Adrenal gland (tissue), 19 donors: ENCODE measurements at places on chromosomes 1 and 21. TPM values are rescaled to one million over a fixed set of nuclear protein-coding genes. Genes with fewer than 3 reads are reported as not detected.

KCNK2 gene
- 24.1 TPM for total RNA-seq

SGIP1 gene
- not detected for total RNA-seq

LCE1B gene
- total RNA-seq, result not detected

GRIK3 gene
- 3.1 TPM for total RNA-seq

- no peak overlapping the region for H3K4me3 ChIP-seq
- H3K27ac ChIP-seq, result no peak overlapping the region
- H3K27me3 ChIP-seq, result no peaks in the 10 kb centered on the region
- H3K36me3 ChIP-seq, result no peaks in the 10 kb centered on the region
- no peaks in the 10 kb centered on the region for H3K4me1 ChIP-seq
These were observed 72.5 kb downstream of the ANGPTL1 start for GRCh38 chr1:178798232-178798861.

GRCh38 chr1:88985032-88985431 is 7.4 kb downstream of the KYAT3 start:
- peak; percentile 92 for DNase-seq
- H3K4me3 ChIP-seq, result no peak overlapping the region
- peaks cover 38% of the 10 kb centered on the region for H3K4me1 ChIP-seq
- H3K36me3 ChIP-seq, result no peaks in the 10 kb centered on the region

DNA sequence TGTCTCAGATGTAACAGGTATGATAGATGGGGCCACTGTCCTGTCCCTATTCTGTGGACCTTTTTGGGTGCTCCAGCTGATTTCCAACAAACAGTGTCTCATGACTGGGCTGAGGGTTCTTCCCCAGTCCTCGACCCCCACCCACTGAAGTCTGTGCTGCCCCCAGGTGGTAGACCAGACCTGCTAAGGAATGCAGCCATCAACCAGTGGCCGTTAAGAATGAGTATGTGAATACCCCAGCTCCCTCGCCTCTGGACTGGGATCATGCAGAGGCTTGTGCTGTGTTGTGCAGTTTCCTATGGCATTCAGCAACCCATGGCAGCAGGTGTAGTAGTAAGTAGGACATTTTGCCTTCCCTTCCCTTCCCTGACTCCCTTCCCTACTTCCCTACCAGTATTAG is 183.1 kb upstream of the KAZN start:
- H3K27me3 ChIP-seq, result no peaks in the 10 kb centered on the region
- no peaks in the 10 kb centered on the region for H3K4me1 ChIP-seq
- no peaks in the 10 kb centered on the region for H3K36me3 ChIP-seq

IGSF5 gene
- 0.90 TPM for total RNA-seq

SYPL2 gene
- 17.4 TPM for total RNA-seq

- H3K4me3 ChIP-seq, result no peak overlapping the region
- DNase-seq, result no peak
- no peaks in the 10 kb centered on the region for H3K4me1 ChIP-seq
These were observed 66.2 kb upstream of the KCNK1 start for GRCh38 chr1:233547726-233548125.

GRCh38 chr1:214317300-214317699 is 36.3 kb downstream of the SMYD2 start:
- no peak overlapping the region for H3K27ac ChIP-seq
- no peaks in the 10 kb centered on the region for H3K36me3 ChIP-seq
- no peak for DNase-seq
- H3K4me1 ChIP-seq, result peaks cover 4% of the 10 kb centered on the region
- H3K27me3 ChIP-seq, result no peaks in the 10 kb centered on the region

DNA sequence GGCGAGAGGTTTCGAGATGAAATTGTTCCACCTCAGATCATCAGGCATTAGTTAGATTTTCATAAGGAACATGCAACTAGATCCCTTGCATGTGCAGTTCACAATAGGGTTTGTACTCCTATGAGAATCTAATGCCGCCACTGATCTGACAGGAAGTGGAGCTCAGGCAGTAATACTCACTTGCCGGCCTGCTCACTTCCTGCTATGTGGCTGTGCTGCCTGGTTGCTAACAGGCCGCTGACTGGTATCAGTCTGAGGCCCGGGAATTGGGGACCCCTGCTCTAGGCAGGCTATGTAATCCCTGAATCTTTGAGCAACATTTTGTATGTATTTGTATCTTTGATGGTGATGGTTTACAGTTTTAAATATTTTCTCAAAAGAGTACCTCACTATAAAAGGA is 32.5 kb downstream of the XKR8 start:
- peaks cover 57% of the 10 kb centered on the region for H3K36me3 ChIP-seq
- no peak overlapping the region for H3K27ac ChIP-seq
- no peaks in the 10 kb centered on the region for H3K4me1 ChIP-seq

GRCh38 chr1:206082831-206083695 is 30.1 kb downstream of the RHEX start:
- H3K27ac ChIP-seq, result no peak overlapping the region
- no peak for DNase-seq
- no peaks in the 10 kb centered on the region for H3K36me3 ChIP-seq
- peaks cover 3% of the 10 kb centered on the region for H3K27me3 ChIP-seq
- H3K4me3 ChIP-seq, result no peak overlapping the region

DNA sequence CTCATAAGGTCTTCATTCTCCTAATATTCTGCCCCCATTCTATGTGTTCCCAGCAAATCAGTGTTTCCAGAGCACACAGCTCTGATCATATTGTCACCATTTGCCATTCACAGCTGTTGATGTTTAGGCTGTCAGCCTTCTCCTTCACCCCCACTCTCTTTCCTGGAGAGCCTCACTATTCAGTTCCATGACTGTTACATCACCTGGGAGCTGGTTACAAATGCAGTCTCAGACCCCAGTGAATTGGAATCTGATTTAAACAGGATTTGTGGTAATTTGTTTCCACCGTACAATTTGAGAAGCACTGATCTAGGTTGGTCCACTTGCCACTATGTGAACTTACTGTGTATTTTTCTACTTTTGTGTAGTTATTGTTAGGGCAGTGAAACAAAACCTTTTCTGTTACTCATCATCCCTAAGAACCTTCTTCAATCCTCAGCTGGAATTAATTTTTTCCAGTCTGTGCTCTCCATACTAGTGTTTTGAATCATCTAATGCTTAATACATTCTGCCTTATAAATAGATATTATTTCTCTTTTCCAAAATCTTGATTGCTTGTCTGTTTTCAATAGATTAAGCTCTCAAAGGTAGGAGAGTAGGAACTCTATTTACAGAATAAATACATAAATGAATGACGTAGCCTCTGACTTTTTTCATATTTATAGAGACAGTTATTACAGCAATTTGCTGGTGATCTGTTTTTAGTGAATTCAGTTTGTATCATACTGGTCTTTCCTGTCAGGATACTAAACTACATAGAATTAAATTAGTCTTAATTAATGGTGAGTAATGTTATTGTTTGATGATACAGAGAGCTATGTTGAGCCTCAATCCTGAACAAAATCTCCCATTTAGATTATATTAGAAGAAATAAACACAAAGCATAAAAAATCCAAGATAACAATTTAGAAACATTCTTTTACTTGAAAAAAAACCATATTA is 8.1 kb downstream of the SNX7 start:
- H3K27me3 ChIP-seq, result no peaks in the 10 kb centered on the region
- no peaks in the 10 kb centered on the region for H3K4me1 ChIP-seq
- no peak overlapping the region for H3K27ac ChIP-seq
- no peaks in the 10 kb centered on the region for H3K36me3 ChIP-seq
- no peak for DNase-seq
- no peak overlapping the region for H3K4me3 ChIP-seq

DNA sequence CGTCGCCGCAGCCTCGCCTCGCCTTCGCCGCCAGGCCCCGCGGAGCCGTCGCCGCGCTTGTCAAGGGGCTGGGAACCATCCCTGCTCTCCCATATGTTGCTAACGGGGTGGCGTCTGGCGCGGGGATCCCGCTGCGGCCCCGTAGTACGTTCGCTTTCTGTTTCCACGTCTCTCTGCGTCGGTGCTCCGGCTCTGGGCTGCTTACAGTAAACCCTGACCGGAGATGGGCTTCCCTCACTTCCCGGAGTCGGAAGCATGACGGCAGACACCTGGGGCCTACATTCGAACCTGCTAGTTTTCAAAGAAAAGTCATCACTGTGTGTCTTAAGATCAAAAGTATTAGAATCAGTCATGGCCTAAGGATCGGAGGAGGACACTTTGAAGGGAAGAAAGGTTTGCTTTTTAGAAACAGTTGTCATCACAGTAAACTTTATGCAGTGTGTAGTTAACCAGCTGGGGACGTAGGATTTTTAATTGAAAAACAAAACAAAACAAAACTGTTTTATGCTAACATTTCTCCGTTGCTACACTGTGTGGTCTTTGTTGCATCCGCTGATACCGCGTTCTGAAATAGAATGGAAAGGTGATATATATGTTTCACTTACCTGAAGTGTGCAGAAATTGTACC is 69.0 kb downstream of the SLC35A3 start:
- peaks cover 14% of the 10 kb centered on the region for H3K4me1 ChIP-seq
- peak overlapping the region; percentile 98 for H3K27ac ChIP-seq
- DNase-seq, result peak; percentile 89
- H3K36me3 ChIP-seq, result no peaks in the 10 kb centered on the region
- H3K4me3 ChIP-seq, result peak overlapping the region; percentile 91

GSTM2 gene
- total RNA-seq, result 50.0 TPM

- H3K27ac ChIP-seq, result no peak overlapping the region
- no peak overlapping the region for H3K4me3 ChIP-seq
- H3K4me1 ChIP-seq, result peaks cover 16% of the 10 kb centered on the region
- H3K27me3 ChIP-seq, result no peaks in the 10 kb centered on the region
- no peaks in the 10 kb centered on the region for H3K36me3 ChIP-seq
These were observed 204.0 kb downstream of the PLPP3 start for GRCh38 chr1:56375326-56375804.

ZNF648 gene
- not detected for total RNA-seq

RAB25 gene
- not detected for total RNA-seq

CD244 gene
- 0.55 TPM for total RNA-seq

TM2D1 gene
- total RNA-seq, result 47.4 TPM

DNA sequence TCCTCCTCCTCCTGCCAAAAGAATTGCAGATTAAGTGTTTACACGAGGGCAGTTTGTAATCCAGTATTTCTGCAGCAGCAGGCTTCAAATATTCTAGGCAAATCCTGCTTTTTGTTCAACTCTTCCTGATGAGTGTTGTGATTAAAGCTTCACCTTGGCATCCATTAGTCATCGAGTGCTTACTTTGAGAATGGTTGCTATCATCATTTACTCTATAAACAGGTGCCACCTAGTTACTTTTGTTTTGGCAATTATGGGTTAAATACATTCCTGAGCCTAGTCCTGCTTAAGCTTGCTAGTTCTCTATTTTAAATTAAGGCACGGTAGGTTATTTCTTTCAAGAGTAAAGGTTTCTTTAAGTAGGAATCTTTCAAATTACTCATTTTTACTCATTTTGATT is 20.3 kb downstream of the PDC start:
- H3K4me1 ChIP-seq, result no peaks in the 10 kb centered on the region
- H3K4me3 ChIP-seq, result no peak overlapping the region
- H3K27me3 ChIP-seq, result no peaks in the 10 kb centered on the region

- DNase-seq, result no peak
- H3K4me3 ChIP-seq, result no peak overlapping the region
- H3K4me1 ChIP-seq, result no peaks in the 10 kb centered on the region
- no peak overlapping the region for H3K27ac ChIP-seq
These were observed 120.3 kb downstream of the ZBTB18 start for GRCh38 chr1:244171241-244171985.

LCE1A gene
- total RNA-seq, result not detected

RGS8 gene
- total RNA-seq, result 0.69 TPM

CBR3 gene
- total RNA-seq, result 3.3 TPM
